ENCODE measurements at places on chromosomes 4 and X.

- no peak for DNase-seq
Measured at GRCh38 chrX:46698691-46699090, 60.2 kb downstream of the SLC9A7 start.

DNA sequence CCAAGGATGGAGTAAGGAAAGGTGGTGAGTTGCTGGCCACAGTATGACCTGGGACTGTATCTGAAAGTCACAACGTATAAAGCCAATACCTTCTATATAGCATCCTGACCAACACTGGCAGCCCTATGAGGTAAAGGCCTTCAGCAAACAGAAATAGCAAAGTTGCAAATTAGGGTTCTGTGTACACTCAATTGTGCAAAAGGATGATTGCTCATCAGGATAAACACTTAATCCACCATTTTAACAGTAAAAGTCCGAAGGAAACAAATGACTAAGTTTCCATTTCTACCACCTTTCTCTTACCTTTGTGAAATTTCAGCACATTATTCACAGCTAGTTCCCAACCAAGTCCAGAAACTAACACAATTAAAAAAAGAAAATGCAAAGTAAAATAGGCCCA, 1.4 kb upstream of the FNIP2 start:
- DNase-seq, result no peak

DNA sequence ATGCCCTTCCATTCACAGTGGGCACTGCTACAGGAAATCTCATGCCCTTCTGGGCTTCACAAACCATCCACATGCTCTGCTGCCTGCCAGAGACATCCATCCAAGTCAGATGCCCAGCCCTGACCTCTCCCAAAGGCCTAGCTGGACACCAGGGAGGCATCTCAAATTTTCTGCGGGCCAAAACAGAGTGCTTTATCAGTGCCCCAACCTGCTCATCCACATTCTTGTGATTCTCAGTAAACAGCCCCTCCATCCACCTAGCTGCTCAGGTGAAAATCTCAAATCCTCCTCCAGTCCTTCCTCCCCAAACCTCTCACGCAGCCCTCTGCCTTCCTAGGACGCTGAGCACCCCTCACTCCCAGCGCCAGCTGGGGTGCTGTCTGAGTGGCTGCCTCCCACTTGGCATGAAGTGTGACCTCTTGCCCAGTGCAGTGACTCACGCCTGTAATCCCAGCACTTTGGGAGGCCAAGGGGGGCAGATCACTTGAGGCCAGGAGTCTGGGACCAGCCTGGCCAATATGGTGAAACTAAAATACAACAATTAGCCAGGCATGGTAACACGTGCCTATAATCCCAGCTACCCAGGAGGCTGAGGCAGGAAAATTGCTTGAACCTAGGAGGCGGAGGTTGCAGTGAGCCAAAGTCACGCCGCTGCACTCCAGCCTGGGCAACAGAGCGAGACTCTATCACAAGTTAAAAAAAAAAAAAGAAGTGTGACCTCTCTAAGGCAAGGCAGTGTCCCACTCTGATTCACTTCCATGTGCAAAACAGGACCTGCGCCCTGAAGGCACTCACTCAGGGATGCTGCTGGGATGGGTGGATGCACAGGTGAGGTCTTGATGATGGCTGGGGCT, 1.7 kb upstream of the AFAP1 start:
- no peak for DNase-seq

DNA sequence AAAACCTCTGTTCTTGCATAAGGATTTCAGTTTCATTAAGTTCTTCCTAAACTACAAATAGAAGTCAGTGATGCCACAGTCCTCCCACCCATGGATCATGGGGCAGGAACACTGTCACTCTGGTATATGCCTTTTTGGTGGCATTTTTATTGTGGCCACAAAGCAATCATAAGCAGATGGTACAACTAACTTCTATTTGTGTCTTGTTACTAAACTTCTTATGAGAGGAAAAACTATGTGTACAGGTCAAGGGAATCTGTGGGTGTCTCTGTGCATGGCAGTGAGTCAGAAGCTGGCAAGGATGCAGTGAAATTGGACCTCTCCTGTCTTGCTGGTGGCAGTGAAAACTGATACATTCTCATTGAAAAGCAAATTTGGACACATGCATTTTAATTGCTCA, 245.0 kb upstream of the GPC4 start:
- no peak for DNase-seq

GRCh38 chr4:28886934-28887333, 1833.2 kb upstream of the PCDH7 start:
- DNase-seq, result no peak

DNA sequence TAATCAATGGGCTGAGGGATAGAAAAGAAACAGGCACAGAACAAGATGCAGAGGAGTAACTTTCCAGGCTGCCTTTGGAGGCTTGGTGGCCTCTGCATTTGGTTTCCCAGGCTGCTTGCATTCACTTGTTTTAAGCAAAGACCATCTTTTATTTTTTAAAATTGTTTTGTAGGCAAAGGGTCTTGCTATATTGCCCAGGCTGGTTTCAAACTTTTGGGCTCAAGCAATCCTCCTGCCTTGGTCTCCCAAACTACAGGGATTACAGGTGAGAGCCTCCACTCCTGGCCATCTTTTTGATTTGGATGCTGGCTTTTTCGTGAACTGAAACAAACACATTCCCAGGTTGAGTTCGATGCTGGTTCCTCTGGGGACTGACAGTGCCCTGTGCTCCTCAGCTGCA, 74.1 kb downstream of the SLC9A6 start:
- no peak for DNase-seq

- DNase-seq, result peak; percentile 15
Measured at GRCh38 chr4:125780164-125780563, 465.4 kb downstream of the FAT4 start.

GRCh38 chr4:84792366-84793301, 173.9 kb downstream of the WDFY3 start:
- peak; percentile 50 for DNase-seq

GRCh38 chr4:116092961-116093360, 979.5 kb upstream of the NDST4 start:
- DNase-seq, result no peak

- no peak for DNase-seq
Measured at GRCh38 chr4:1582227-1582626, 101.9 kb downstream of the FAM53A start.

GRCh38 chr4:159206427-159206871, 103.6 kb downstream of the RAPGEF2 start:
- DNase-seq, result no peak

All from GM04504 (cell line).